ENCODE measurements at places on chromosomes 11 and 22.

DNA sequence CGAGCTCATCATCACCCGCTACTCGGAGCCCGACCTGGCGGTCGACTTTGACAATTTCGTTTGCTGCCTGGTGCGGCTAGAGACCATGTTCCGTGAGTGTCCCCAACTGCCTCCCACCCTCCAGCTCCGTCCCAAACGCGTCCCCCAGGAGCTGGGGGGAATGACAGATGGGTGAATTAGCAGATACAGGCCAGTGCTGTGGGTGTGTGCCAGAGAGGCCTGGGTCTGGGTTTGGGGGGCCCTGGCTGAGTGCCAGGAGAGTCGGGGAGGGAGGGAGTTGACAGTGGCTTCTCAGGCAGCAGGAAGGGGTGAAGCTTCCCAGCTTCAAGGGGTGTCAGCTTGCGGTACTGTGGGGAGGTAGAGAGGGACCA is 28.6 kb downstream of the CAPN1 start:
- DNase-seq, result no peak

DNA sequence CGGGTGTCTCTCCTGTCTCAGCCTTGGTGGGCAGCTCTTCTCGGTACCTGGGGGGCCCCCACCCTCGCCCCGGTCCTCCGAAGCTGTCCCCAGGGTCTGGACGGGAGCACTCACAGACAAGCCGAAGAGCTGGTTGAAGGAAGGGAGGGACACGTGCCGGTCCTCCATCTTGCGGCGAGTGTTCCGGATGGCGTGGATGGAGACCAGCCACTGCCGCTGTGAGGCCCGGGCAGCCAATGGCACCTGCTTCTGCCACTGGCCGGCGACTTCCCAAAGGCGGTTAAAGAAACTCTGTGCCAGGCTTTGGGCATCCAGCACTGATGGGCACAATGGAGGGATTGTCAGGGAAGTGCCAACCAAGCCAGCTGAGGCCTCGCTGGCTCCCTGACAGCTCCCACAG is 18.7 kb downstream of the PPM1F start:
- DNase-seq, result no peak

DNA sequence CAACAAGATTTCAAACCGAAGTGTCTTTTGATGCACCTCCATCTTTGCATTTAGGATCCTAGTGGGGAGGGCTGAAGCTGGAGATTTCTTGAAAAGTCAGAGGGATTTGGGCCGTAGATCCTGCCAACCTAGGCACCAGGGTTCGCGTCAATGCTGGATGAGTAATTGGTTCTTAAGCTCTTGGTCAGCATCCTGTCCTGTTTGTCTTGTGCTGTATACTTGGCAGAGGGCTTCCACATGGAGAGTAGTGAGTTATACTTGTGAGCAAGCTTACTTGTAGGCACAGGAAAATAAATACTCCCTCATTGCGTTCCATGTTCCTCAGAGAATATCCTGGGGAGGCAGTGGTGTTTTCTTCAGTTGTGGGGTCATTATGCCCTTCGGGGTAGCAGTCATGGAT is 12.6 kb downstream of the INSC start:
- no peak for DNase-seq

- DNase-seq, result no peak
These were observed 210.4 kb downstream of the BRD1 start for GRCh38 chr22:49617264-49617663.

DNA sequence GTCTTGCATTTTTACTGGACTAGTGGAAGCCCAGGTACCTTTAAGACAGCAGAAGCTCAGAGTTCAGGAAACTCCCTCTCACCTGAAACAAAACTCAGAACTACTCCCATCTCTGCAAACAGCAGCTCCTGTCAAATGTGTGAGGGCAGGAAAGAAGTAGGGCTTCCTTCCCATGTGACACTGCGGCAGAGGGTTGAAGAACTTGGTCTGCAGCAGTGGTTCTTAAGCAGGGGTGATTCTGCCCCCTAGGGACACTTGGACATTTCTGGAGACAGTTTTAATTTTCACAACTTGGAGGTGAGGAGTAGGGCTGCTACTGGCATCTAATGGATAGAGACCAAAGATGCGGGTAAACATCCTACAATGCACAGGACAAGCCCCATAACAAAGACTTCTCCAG is 63.4 kb downstream of the RCN1 start:
- no peak for DNase-seq

- no peak for DNase-seq
These were observed 4.9 kb downstream of the HIPK3 start for GRCh38 chr11:33262011-33262645.

DNA sequence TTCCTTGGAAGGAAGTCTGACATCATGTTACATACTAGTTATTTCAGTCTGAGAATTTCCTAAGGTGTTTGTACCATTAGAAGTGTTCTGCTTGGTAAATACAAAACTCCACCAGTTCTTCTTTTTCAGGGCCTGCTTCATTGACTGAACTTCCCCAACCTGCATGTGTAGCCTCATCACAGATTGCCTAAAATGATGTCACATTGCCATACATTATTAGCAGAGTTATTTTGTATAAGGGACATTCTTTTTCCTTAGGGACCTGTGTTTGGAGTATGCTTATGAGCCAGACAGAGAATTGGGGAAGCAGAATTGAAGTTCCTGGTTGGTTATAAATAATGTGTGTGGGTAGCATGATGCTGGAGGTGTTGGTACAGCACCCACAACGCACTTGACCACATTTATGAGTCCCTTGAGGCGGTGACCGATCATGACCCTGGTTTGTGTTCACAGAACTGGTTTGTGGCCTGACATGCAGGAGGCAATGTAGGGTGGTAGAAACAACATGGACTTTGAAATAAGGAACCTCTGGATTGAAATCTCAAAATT is 16.4 kb upstream of the MMP7 start:
- no peak for DNase-seq

- no peak for DNase-seq
These were observed 82.9 kb downstream of the KIRREL3 start for GRCh38 chr11:126917531-126918204.

DNA sequence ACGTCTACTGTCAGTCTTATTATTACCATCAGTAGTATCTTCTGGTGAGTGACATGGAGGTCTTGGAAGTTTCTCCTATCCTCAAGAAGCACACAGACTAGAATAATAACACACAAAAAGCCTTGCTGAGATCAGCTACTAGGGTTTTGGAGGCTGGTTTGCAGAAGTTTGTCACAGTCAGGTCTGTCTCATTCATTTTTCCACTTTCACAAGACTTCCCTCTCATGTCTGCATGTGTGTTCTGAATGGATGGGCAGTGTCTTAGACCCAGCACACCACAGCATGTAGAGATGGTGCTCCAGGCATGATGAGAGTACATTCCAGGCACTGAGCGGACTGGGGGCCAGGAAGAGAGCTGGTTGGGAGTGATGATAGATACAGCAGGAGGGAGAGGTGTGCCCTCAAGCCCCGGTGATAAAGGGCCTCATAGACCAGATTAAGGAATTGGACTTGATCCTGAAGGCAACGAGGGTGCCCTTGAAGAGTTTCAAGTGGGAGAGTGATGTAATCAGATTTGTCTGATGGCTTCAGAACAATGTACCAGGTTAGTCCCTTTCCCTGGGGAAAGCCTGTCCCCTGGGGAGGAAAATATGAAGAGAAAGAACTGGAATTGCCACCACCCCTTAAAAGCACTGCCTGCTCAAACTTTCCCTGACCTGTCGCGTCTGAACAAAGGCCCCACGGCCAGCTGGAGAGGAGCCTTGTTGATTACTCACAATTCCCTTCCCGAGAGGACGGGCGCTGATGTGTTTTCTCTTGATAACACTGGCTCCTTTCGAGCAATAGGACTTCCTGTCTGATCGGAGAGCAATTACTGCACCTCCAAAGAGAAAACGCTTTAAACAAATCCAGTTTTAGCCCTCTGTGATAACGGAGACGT is 45.1 kb upstream of the LMO2 start:
- no peak for DNase-seq

- DNase-seq, result no peak
These were observed 68.2 kb upstream of the AMPD3 start for GRCh38 chr11:10386861-10387205.

DNA sequence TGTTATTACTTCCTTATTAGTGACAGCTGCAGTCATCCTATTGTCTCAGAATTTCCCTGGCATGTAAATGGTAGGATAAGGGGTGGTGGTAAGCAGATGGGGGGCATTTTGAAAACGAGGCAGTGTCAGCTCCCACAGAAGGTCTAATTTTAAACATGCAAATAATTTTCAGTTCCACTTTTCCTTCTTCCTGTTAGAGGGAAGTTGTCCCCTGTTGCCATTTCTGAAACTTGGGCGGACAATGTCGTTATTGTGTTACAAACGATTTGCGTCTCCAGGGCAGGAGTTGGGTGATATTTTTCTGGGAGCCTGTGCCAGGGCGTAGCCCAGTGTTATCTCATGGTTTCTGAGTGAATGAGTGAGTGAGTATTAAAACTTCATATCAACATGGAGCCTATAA is 7.4 kb downstream of the PTPRJ start:
- DNase-seq, result no peak

DNA sequence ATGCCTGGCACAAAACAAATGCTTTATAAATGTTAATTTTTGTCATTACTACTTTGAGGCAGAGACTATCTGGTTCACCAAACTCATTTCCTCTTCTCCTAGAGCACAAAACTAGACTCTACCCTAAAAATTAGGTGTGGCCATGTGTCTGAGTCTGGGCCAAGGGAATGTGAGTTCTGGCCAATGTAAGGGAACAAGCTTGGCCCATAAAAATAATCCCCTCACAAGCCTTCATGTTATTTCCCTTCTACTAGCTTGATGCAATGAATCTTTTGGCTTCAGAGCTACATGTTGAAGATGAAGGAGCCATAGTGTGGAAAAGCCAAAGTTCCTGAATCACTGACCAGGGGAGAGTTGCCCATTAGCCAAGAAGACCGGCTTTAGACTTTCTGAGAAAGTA is 406.5 kb upstream of the CCDC90B start:
- DNase-seq, result no peak

DNA sequence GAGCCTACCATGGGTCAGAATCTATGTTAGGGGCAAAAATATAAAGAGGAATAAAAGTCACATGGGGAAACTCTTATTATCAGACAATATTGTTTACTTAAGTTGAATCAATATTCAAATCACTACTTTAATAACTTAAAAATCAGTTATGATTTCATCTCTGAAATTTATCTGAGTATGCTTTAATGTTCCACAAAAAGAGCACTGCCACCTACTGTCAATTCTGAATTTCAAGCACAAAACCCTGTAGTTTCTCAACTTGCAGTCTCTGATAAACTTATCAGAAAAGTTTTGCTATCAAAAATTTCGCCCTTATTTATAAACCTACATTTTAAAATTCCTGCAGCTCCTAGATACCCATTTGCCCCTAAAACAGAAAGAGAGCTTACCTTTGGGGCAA is 47.3 kb downstream of the RDX start:
- no peak for DNase-seq

- no peak for DNase-seq
These were observed 12.5 kb upstream of the MRPL16 start for GRCh38 chr11:59822989-59823566.

All from activated CD8-positive, alpha-beta memory T cell treated with anti-CD3 and anti-CD28 coated beads for 4 hours (primary cell).